ENCODE measurements at places on chromosomes 2 and 18.

DNA sequence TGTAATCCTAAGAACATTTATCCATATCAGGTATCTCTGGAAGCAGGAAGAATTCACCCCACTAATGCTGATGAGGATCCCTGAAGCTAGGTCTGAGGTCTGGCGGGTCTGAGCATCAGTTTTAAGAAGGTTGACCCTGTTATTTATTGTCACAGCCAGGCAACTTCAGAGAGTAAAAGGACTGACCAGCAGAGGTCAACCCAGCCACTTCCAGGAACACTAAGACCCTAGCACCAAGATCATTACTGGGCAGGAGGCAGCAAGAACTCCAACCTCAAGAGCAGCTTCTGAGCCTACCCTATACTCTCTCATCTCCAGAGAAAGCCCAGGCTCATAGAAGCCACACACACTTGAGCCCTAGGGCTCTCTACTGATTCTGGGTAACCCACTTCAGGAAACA lies 901.4 kb downstream of the DCDC2C start:
- DNase-seq, result no peak

DNA sequence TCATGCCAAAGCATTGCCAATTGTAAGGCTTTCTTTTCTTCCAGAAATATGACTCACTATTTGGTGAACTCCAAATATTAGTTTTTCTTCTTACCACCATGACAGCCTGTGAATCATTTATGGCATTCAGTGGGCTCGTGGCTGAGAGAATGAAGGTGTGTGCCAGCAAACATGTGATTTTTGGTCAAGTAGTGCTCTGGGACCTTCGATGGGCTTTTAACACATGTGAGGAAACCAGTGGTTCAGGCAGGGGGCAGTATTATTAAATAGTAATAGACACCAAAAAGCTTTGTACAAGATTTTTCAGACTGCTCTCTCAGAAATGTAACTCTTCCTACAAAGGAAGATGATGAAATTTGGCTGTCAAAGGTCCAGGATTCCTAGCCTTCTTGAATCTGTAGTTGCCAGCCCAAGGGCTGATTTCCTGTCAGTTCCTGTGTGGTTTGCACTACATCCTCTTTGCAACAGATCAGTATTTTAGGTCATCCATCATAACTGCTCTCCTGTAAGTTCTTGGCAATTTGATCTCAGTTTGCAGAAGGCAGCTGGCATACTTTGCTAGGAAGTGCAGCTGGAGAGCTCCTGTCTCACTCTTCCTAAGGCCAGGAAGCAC lies 64.3 kb downstream of the BABAM2 start:
- no peak for DNase-seq

- DNase-seq, result no peak
These were observed 891.2 kb downstream of the BCL11A start for GRCh38 chr2:59662127-59662861.

DNA sequence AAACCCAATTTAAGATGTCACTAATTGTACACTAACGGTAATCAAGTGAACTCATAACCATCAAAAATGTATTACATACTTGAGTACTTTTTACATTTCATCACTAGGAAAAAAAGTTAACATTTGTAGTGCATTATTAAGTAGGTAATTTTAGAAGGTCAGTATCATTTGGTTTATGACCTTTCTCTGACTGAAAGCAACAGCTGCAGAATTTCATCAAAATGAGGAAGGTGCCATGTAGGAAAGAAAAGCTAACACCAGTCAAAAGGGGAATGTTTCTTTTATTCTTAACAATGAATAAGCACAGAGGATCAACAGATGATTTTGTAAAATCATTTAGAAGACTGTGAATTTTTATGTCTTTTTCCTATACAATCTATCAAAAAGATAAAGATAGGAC lies 79.0 kb downstream of the PIGN start:
- no peak for DNase-seq

DNA sequence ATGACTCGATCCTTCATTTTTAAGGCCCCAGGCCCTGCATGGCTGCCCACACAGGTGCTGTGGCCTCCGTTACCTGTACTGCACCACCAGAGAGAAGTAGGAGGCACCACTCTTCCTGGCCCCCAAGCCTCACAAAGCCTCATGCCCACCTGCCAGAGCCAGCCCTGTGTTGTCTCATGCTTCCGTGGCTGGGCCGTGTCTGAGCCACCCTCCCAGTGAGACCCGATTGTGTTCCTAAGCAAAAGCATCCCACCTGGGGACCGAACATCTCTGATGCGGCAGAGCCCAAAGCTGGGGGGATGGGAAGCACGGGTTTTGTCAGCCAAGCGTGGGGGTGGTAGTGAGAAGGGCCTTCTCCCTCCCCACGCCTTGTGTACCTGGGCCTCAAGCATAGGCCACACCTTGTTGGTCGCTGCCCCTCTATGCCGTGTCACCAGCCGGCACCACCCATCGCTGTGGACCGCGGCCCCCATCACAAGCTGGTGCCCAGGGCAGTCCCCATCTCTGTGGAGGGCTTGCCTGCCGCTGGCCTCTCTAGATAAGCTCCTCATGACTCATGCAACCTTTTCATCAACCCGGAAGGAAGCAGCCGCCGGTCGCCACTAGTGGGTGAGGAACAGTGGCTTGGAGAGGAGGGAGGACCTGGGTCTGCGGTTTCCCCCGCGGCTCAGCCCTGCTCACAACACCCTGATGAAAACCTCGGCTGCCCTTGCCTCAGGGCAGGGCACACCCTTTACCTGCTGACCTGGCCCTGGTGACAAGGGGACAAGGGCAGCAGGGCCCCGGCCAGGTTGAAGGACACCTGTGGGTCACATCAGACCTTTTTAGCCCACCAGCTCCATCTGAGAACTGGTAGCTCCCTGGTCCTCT lies 2.7 kb upstream of the RNPEPL1 start:
- DNase-seq, result peak; percentile 85

DNA sequence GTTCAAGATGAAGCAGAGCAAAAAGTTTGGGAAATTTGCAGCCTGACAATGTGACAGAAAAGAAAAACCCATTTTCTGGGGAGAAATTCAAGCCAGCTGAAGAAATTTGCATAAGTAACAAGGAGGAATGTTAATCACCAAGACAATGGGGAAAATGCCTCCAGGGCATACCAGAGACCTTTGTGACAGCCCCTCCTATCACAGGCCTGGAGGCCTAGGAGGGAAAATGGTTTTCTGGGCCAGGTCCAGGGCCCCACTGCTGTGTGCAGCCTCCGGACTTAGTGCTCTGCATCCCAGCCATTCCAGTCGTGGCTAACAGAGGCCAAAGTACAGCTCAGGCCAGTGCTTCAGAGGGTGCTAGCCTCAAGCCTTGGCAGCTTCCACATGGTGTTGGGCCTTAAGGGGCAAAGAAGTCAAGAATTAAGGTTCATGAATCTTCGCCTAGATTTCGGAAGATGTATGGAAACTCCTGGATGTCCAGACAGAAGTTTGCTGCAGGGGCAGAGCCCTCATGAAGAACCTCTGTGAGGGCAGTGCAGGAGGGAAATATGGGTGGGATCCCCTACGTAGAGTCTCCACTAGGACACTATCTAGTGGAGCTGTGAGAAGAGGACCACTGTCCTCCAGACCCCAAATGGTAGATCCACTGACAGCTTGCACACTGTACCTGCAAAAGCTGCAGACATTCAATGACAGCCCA lies 314.1 kb upstream of the TRIB2 start:
- no peak for DNase-seq

DNA sequence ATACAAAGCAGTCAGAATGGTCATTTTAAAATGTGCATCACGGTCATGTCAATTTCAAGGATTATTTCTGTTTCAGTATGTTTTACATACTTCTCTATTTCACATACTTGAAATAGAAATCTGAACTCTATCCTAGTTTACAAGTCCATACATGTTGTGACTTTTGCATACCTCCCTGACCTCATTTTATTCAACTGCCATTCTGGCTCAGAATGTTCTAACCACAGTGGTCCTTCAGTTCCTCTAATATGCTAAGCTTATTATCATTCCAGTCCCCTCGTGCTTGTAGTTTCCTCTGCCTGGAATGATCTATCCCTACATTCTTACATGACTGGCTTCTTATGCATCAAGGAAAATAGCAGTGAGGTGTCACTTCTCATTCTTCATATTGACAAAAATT lies 295.6 kb downstream of the KIAA1328 start:
- no peak for DNase-seq

- no peak for DNase-seq
These were observed 45.3 kb downstream of the ACAA2 start for GRCh38 chr18:49768051-49768391.

GRCh38 chr2:51028829-51029228 lies 3.1 kb downstream of the NRXN1 start:
- no peak for DNase-seq

DNA sequence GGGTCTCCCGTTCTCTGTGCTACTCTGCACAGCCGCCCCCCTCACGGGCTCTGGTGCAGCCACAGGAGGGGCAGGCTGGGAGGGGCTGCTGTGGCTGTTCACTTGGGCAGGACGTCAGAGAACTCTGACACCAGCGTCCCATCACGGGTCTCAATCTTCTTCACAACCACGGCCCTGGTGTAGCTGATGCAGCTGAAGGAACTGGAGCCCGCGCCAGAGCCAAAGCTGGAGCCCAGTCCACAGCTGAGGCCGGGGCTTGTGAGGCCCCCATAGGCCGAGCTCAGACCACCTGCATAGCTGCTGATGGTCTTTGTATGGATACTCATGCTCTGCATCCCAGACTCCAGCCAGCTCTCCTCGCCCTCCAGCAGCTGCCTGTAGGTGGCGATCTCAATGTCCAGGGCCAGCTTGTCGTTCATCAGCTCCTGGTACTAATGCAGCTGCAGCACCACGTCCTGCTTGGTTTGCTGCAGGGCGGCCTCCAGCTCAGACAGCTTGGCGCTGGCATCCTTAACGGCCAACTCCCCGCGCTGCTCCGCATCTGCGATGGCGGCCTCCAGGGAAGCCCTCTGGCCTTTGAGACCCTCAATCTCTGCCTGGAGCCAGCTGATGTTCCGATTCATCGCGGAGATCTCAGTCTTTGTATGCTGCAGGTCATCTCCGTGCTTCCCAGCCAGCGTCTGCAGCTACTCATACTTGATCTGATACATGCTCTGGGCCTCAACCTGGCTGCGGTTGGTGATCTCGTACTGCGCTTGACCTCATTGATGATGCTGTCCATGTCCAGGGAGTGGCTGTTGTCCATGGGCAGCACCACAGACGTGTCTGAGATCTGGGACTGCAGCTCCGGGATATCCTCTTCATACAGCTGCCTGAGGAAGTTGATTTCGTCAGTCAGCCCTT lies 7.4 kb upstream of the DUSP19 start:
- DNase-seq, result no peak

Data from stimulated activated naive CD4-positive, alpha-beta T cell (primary cell).